ENCODE measurements at places on chromosomes 16 and 17.

DNA sequence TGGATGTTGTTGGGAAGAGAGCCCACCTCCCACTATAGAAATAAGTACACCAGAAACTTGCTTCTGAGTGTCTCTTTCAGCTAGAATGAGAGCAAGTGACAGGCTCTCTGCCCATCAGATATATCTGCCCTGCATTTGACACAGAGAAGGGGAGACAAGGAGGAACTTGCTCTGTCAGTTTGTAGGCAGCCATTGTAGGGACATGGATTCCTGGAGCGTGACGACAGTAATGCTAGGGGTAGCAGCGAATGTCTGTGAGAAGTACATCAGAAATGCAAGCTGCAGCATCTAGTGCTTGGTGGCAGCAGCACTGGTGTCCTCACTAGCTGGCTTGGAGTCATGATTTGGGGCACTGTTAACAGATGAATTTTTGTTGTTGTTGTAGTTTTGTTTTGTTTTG, 23.0 kb downstream of the ZNF200 start:
- DNase-seq, result no peak

GRCh38 chr16:81739503-81739902, 39.6 kb upstream of the PLCG2 start:
- DNase-seq, result no peak

DNA sequence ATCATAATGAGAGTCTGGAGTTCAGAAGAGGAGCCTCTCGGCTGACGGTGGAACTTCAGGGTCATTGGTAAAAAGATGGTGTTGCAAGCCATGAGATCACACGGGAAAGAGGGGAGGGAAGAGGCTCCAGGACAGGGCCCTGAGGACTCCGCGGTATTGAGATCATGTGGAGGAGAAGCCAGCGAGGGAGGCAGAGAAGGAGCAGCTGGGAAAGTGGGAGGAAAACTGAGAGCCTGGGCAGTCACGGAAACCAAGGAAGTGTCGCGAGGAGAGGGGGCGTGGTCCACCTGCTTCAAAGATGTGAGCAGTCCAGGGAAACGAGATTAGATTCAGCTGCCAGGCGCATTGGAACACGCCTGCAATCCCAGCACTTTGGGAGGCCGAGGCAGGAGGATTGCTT, 27.7 kb upstream of the SBK1 start:
- DNase-seq, result no peak

GRCh38 chr16:86120201-86121192, 221.5 kb downstream of the IRF8 start:
- DNase-seq, result no peak

- DNase-seq, result no peak
These were observed 17.0 kb downstream of the FAM117A start for GRCh38 chr17:49746791-49747490.

GRCh38 chr17:81335773-81336157, 40.7 kb upstream of the SLC38A10 start:
- no peak for DNase-seq
